ENCODE measurements at places on chromosomes 5 and 9. TPM values are rescaled to one million over a fixed set of nuclear protein-coding genes. Genes with fewer than 3 reads are reported as not detected.

- no peak for DNase-seq
Observed at GRCh38 chr5:175920231-175920811, 47.8 kb downstream of the THOC3 start.

DNA sequence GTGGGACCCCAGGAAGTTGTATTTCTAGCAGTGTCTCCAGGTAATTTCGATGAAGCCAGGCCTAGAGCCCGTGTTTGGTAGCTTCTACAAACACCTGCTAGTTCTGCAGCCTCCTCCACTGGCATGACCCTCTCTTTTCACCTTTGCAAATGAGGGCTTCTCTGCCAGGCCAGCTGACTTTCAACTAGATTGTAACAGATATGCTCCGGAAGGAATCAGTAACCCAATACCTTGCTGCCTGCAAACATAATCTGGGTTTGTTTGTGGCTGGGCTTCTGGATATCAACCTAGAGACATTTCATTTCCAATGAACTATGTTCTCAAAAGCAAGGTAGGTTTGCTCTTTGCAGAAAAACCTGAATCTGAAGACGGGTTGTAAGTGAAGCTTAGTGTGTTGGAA is 354.8 kb downstream of the DMRT2 start:
- no peak for DNase-seq

- no peak for DNase-seq
Observed at GRCh38 chr9:4738866-4739586, 2.0 kb downstream of the AK3 start.

DNA sequence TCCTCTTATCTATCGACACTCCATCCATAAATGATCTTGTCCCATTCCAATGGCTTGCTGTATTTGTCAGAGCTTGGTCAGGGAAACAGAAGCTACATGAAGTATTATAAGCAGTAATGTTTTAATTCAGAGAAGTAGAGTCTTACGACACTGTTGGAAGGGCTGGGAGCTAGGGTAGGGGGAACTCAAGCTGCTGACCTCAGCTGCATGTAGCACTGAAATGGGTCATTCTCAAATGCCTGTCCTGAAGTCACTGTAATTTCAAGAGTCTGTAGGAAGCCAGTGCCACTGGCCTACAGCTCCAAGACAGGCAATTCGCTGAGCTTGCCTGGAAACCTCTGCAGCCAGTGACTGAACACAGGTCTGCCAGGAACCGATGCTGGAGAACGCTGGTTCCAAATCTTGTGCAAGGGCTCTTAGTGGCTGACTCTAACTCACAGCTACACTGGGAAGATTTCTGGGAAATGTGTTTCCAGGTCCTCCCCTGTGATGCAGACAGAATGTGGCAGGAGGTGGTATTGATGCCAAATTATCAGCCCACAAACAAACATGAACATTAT is 532.4 kb downstream of the CCDC171 start:
- no peak for DNase-seq

- no peak for DNase-seq
Observed at GRCh38 chr5:173330338-173331206, 2.4 kb upstream of the STC2 start.

- DNase-seq: no peak
Observed at GRCh38 chr9:61671276-61671973, 481.6 kb downstream of the SPATA31A7 start.

- DNase-seq: no peak
Observed at GRCh38 chr9:20325008-20325407, 297.3 kb downstream of the MLLT3 start.

GRCh38 chr9:27368316-27368985 is 71.5 kb upstream of the EQTN start:
- no peak for DNase-seq

- no peak for DNase-seq
Observed at GRCh38 chr5:56279291-56279690, 46.2 kb upstream of the ANKRD55 start.

DNA sequence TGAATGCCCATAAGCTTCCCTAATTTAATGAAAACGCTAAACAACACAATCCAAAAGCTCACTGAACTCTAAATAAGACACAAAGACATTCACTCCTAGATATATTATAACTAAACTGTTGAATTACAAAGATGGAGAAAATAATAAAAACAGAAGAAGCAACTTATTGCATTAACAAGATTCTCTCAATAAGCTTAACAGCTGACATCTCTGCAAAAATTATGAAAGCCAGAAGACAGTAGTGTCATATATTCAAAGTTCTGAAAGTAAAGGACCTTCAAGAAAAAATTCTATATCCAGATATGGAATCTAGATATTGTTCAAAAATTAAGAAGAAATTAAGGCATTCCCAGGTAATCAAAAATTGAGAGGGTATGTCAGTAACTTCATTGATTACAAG is 957.8 kb upstream of the TYRP1 start:
- DNase-seq: no peak

DNA sequence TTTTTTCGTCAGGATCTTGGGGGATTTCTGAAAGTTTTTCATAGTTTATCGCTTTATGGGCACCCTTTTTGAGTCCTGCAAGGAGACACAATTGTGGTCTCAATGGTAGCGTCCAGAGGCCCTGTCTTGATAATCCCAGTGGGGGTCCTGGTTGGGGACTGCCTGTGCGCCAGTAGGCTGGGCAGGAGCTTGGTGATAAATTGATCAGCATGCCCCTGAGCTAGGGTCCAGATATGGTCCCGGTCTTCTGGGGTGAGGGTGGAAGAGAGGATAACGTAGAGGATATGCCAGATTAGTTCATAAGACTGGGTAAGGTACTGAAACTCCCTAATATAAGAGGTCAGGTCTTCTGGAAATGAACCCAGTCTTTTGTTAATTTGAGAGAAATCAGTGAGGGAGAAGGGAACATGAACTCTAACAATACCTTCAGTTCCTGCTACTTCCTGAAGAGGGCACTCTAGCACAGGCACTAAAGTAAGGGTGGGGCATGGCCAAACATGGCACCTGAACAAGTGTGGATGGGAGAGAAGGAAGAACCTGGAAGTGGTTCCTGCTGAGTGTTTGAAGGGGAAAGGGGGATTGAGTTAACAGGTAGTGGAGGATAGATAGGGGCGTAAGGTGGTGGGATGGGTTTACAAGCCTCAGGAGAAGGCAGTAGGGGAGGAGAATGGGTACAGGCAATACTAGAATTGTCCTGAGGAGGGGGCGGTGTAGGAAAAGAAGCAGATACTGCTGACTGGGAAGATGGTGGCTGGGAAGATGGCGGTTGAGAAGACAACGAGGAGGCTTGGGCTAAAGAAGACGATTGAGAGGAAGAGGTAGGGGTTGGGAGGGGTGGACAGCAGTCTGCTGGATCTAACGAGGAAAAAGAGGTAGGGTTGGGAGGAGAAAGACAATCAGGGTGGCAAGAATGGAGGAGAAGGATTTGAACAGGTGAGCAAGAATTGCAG is 33.8 kb upstream of the ANXA2R start:
- DNase-seq: peak; percentile 36

FAM151B gene
- 0.43 TPM for total RNA-seq

LRRC70 gene
- total RNA-seq: 1.1 TPM

RNF20 gene
- total RNA-seq: 34.8 TPM

KCTD16 gene
- total RNA-seq: not detected

SOX30 gene
- total RNA-seq: 0.11 TPM

SERF1A gene
- total RNA-seq: 9.1 TPM

VAV2 gene
- 8.6 TPM for total RNA-seq

GRM6 gene
- total RNA-seq: not detected

Measured in activated T-helper 2 cell treated with anti-CD3 and anti-CD28 coated beads, Interferon-gamma antibody, Interleukin-2, Interleukin-4, amounts not matched to agents 10 μg/mL and 5 μg/mL and 100 μg/mL, durations not matched to agents 14 hours and 24 hours and 36 hours (primary cell).